ENCODE measurements at places on chromosomes 3 and 15. TPM values are rescaled to one million over a fixed set of nuclear protein-coding genes. Genes with fewer than 3 reads are reported as not detected.
A peak's percentile ranks its signal among the peaks of the same experiment; 100 is the strongest.

- no peaks in the 10 kb centered on the region for H3K4me1 ChIP-seq
- H3K27ac ChIP-seq, result no peak overlapping the region
Observed at GRCh38 chr3:42996633-42997075, 17.5 kb downstream of the GASK1A start.

DNA sequence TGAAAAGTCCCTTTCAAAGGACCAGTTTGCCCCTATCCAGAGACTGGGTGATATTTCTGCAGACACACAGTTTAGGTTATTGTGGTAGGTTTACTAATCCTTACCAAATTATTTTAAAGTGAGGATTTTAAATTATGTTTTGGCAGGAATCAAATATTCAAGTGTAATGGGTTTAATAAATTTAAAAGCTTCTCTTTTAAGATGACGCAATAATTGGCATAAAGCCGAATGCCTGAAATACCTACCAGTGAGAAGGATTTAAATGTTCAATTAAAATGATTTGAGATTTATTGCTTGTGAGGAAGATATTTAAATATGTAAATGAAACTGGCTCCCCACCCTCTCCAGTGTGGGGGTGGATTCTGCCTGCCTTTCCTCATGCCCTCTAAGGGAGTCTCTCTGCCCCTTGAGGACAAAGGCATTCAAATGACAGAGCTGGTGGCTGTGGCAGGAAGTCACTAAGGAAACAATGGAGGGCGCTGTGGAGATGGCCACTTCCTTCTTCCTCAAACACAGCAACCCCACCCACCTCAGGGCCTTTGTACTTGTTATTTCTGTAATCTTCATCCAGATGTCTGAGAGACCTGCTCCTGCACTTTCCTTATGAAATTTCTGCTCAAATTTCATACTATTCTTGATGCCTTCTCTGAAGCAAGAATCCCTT, 131.7 kb downstream of the TNIK start:
- no peak overlapping the region for H3K27ac ChIP-seq
- H3K4me1 ChIP-seq, result peaks cover 2% of the 10 kb centered on the region
- H3K4me3 ChIP-seq, result no peak overlapping the region

DNA sequence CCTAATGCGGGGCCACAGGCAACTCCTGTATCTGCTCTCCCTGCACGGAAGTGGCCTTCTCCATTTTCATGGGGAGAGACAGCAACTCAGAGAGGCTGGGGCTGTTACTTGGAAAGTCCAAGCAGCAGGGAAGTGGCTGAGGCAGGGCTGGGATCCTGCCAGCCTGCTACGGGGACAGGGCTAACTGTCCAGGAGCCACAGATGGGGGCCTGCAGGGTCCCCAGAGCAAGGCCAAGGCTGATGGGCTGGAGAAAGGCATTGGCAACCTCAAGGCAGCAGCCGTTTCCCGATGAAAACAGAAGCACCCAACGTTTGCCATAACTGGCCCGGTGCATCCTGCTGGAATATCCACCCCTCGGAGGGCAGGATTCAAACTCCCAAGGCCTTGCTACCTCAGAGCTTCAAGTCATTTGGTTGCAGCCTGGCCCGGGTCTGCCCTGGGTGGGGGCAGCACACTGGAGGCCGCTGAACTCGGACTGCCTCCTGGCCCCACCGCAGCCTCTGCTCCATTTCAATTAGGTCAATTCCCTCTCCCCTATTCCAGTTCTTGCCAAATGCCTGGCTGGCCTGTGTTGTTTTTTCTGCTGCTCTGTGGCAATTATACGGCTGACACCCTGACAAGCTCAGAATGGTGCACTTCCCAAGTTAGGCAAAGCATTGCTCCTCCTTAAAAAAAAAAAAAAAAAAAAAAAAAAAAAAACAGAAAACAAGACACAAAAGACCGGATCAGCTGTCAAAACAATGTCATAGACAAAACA, 143.5 kb downstream of the NUP210 start:
- no peak overlapping the region for H3K4me3 ChIP-seq
- H3K27ac ChIP-seq, result no peak overlapping the region
- no peak for DNase-seq
- peaks cover 26% of the 10 kb centered on the region for H3K27me3 ChIP-seq

DNA sequence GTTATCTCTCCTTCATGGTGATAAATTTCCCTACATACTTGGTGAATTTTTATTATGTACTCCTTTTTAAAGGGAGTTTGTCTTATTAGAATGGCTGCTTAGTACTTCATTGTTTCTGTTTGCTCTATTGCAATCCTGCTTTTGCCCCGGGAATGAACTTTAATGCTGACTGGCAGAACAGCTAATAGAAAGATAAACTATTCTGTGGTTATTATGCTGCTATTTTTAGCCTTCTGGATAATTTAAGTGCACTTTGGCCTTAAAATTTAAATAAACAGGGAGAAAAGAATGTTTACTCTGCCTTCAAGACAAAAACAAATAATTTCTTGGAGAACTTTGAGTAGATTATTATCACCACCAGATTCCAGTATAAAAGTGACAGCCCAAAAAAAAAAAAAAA, 413.8 kb upstream of the CCDC54 start:
- H3K36me3 ChIP-seq, result no peaks in the 10 kb centered on the region
- H3K27me3 ChIP-seq, result no peaks in the 10 kb centered on the region
- H3K4me3 ChIP-seq, result no peak overlapping the region
- no peak for DNase-seq
- H3K27ac ChIP-seq, result no peak overlapping the region

GRCh38 chr3:7734456-7734855, 767.2 kb upstream of the LMCD1 start:
- H3K4me1 ChIP-seq, result no peaks in the 10 kb centered on the region
- no peak for DNase-seq
- H3K27ac ChIP-seq, result no peak overlapping the region
- H3K36me3 ChIP-seq, result no peaks in the 10 kb centered on the region
- H3K4me3 ChIP-seq, result no peak overlapping the region
- no peaks in the 10 kb centered on the region for H3K27me3 ChIP-seq

GRCh38 chr15:37940876-37941275, 6.4 kb downstream of the TMCO5A start:
- H3K4me3 ChIP-seq, result no peak overlapping the region
- no peaks in the 10 kb centered on the region for H3K36me3 ChIP-seq
- no peak overlapping the region for H3K27ac ChIP-seq
- peaks cover 3% of the 10 kb centered on the region for H3K27me3 ChIP-seq
- no peaks in the 10 kb centered on the region for H3K4me1 ChIP-seq

DNA sequence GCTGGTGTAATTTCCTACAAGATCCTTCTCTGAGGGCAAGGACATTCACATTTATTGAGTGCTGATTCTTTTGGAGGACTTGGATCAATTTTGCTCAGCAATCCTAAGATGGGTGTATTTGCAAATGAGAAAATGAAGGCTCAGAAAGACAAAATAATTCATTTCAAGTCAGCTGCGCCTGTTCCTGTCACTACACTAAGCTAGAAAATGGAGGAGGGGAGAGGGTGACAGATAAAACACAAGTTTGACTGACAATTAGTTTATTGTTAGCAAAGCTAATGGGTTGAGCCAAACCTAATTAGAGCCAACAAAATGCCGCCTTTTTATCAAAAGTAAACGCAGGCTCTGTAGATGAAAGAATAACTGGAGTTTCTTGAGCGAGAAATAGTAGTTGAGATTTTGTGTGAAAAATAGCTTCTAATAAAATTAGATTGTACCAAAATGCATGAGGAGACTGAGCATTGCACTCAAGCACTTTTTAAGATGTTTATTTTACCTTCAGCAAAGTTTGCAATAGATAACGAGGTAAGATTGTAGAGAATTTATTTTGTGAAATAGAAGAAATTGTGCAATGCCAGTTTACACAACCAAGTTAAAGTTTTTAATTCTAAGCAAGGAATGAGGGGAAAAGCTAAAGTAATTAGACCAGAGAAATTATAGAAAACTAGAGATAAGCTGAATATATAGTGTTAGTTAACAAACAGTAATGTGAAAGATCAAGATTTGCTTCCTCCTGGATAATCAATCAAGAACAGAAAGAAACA, 39.6 kb upstream of the SECISBP2L start:
- no peak overlapping the region for H3K4me3 ChIP-seq
- no peak overlapping the region for H3K27ac ChIP-seq

DNA sequence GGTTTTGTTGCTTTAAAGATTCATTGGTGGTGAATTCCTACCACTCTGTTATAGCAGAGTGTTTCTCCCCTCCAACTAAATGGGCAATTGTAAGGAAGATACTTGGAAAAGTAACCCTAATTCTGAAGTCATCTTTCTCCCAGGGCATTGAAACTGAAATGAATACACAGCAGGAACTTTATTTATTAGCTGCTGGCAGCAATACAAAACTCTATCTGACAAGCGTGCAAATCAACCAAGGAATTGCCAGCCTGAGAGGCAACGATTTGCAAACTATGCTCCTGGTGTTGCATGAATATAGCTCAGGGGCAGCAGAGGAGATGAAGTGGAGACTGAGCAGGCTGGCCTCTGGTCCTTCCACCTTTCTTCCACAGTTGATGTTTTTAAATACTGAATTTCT, 48.9 kb downstream of the CD200R1 start:
- H3K4me3 ChIP-seq, result no peak overlapping the region
- H3K36me3 ChIP-seq, result peaks cover 10% of the 10 kb centered on the region
- no peaks in the 10 kb centered on the region for H3K27me3 ChIP-seq
- H3K4me1 ChIP-seq, result peaks cover 19% of the 10 kb centered on the region
- H3K27ac ChIP-seq, result no peak overlapping the region
- DNase-seq, result no peak

- no peak overlapping the region for H3K4me3 ChIP-seq
- H3K27me3 ChIP-seq, result no peaks in the 10 kb centered on the region
- H3K4me1 ChIP-seq, result no peaks in the 10 kb centered on the region
Observed at GRCh38 chr3:89434621-89435380, 327.4 kb downstream of the EPHA3 start.

- DNase-seq, result no peak
- peaks cover 50% of the 10 kb centered on the region for H3K4me1 ChIP-seq
- H3K36me3 ChIP-seq, result no peaks in the 10 kb centered on the region
Observed at GRCh38 chr15:78061963-78062427, 15.5 kb downstream of the TBC1D2B start.

DNA sequence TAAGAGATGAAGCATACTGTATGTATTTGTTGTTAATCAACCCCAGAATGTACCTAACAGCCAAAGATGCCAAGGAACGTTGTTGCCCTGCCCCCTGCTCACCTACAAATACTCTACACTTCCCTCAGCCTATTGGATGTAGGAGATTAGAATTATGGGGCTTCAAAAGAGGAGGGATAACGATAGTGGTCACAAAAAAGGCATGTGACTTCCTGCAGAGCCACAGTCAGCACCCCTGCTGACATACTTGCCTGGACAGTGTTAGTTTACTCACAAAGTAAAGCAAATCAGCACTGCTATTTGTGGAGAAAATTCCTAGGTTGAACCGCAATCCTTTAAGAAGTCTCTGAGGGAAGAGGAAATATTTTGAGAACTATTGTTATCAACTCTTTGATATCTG, 37.9 kb downstream of the PARP15 start:
- H3K4me1 ChIP-seq, result peaks cover 61% of the 10 kb centered on the region
- no peak for DNase-seq
- H3K27me3 ChIP-seq, result no peaks in the 10 kb centered on the region
- no peak overlapping the region for H3K4me3 ChIP-seq
- peak overlapping the region; percentile 53 for H3K27ac ChIP-seq

DNA sequence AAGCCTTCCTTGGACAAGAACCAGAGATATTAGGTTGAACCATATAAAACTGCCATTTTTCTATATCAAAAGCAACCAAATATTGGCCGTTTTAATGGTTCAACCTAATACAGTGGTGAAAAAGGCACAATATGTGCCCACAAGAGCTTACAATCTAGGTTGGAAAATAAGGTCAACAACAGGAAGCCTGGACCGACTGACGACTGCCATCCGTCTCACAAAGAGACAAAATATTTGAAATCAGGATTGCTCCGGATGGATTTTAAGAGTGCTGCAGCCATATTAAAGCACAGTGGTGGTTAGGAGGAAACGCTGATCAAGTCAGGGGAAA, 1.4 kb downstream of the AHSG start:
- H3K27ac ChIP-seq, result no peak overlapping the region
- no peaks in the 10 kb centered on the region for H3K36me3 ChIP-seq
- H3K4me3 ChIP-seq, result no peak overlapping the region
- H3K4me1 ChIP-seq, result peaks cover 16% of the 10 kb centered on the region
- peaks cover 36% of the 10 kb centered on the region for H3K27me3 ChIP-seq
- no peak for DNase-seq

GRCh38 chr3:141287326-141287725, 55.7 kb downstream of the PXYLP1 start:
- DNase-seq, result no peak
- no peaks in the 10 kb centered on the region for H3K36me3 ChIP-seq
- H3K4me1 ChIP-seq, result no peaks in the 10 kb centered on the region
- peak overlapping the region; percentile 12 for H3K4me3 ChIP-seq

- no peaks in the 10 kb centered on the region for H3K27me3 ChIP-seq
- peaks cover 10% of the 10 kb centered on the region for H3K36me3 ChIP-seq
- no peaks in the 10 kb centered on the region for H3K4me1 ChIP-seq
- DNase-seq, result no peak
- no peak overlapping the region for H3K4me3 ChIP-seq
Observed at GRCh38 chr15:34018021-34018645, 20.9 kb downstream of the AVEN start.

DNA sequence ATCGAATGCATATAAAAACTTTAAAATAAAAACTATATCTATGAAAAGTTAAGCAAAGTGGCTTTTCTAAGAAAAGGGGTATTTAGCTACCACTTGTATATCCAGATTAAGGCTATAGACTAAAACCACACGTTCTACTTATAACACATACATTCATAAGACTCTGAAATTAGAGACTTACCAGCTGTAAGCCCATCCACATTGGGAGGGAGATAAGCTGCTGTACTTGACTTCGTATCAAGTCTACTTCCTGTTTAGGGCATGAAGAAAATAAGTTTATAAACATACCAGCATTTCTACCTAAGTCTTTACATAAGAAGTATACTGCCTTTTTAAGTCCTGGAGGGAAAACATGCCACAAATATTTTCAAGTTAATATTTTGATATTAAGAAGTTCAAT, 27.7 kb downstream of the AQR start:
- peaks cover 69% of the 10 kb centered on the region for H3K36me3 ChIP-seq
- no peak for DNase-seq
- H3K4me3 ChIP-seq, result no peak overlapping the region
- no peak overlapping the region for H3K27ac ChIP-seq
- no peaks in the 10 kb centered on the region for H3K4me1 ChIP-seq

DNA sequence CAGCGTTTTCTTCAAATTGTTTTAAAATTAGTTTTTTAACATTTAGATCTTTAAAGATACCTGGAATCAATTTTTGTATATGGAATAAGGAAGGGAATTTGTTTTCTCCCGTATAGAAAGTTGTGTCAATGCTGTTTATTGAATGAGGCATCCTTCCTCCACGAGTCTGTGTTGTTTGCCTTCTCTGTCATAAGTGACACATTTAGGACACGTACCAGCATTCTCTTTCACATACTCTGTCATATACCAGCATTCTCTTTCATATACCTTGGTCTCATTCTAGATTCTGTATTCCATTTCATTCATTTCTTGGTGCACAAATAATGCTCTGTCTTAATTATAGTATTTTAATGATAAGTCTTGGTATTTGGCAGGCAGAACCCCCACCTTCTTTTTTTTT, 10.3 kb downstream of the ATP11B start:
- H3K27me3 ChIP-seq, result no peaks in the 10 kb centered on the region
- no peak overlapping the region for H3K4me3 ChIP-seq
- H3K36me3 ChIP-seq, result peaks cover 7% of the 10 kb centered on the region
- no peak for DNase-seq
- H3K27ac ChIP-seq, result no peak overlapping the region
- H3K4me1 ChIP-seq, result peaks cover 29% of the 10 kb centered on the region

GRCh38 chr3:155948476-155948875, 78.0 kb downstream of the GMPS start:
- H3K36me3 ChIP-seq, result no peaks in the 10 kb centered on the region
- no peak overlapping the region for H3K4me3 ChIP-seq
- H3K27me3 ChIP-seq, result no peaks in the 10 kb centered on the region
- no peak for DNase-seq

Gene ADAMTS7
- 12.0 TPM for total RNA-seq

Gene GOLGA6D
- total RNA-seq, result not detected

Gene CCDC39
- total RNA-seq, result not detected

Gene CLDN1
- not detected for total RNA-seq
